ENCODE measurements at places on chromosomes 11 and 22. TPM values are rescaled to one million over a fixed set of nuclear protein-coding genes. Genes with fewer than 3 reads are reported as not detected.

DNA sequence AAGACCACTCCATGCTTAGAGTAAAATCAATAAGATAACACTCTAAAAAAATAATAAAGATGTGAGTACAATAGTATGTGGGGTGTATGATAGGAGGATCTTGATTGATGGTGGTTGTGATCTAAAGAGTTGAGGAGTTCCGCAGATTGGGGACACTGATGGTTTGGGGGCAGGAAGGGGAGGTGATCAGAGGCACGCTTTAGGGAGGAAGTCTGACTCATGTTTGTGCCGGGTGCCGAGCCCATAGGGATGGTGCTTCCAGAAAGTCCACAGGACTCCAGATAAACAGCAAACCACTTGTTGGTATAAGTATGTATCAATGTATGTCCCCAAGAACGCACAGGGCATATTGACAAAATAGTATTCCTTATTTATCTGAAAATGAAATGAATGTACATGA is 27.5 kb downstream of the LINC01488 start:
- no peak for DNase-seq

- no peak for DNase-seq
Observed at GRCh38 chr11:12433121-12433520, 55.8 kb downstream of the PARVA start.

GRCh38 chr11:87239001-87239400 is 201.3 kb downstream of the TMEM135 start:
- DNase-seq = peak; percentile 29

- no peak for DNase-seq
Observed at GRCh38 chr11:92225125-92225567, 528 bp downstream of the FAT3 start.

DNA sequence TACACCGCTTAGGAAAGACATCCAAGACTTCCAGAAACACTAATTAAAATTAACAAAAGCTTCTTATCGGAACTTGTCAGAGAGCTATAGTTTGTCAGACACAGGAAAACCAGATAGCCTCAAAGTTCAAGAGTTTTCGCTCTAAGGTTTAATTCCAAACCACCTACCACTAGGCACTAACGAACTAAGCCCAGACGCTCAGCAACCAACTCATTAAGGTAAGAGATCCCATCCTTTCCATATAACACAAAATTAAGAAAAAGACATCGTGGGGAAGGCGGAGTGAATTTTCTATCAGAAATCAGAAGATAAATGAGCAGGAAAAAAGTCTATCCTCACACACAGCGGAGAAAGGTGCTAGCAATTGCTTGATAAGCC is 382 bp downstream of the IMMP1L start:
- no peak for DNase-seq

DNA sequence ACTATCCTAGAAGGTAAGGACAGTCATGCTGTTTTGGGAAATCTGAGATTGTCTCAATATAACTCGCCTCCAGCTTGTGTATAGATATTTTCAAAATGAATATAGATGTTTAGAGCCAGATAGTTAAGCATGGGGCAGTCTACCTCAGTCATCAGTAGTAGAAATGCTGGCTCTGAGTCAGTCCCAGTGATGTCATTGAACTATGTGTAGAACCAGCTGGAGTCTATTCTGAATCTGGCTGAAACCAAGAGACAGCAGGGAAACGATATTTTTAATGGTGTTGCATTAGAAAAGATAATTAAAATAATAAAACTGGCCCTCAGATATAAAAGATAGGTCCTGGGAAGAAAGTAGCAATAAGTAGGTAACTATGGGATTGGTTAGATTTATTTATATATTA is 25.9 kb downstream of the PIWIL4 start:
- DNase-seq = peak; percentile 7

The SF1 gene
- 178 TPM for polyA plus RNA-seq

The OR2AG1 gene
- not detected for polyA plus RNA-seq

The VSIG2 gene
- 2.2 TPM for polyA plus RNA-seq
